Fibroblast of pulmonary artery (primary cell): ENCODE measurements at places on chromosomes 13 and 19.

GRCh38 chr19:7159105-7159933 is 89.8 kb downstream of the ZNF557 start:
- peak; percentile 91 for DNase-seq

GRCh38 chr13:20573186-20573585 is 6.2 kb downstream of the IFT88 start:
- DNase-seq = no peak

GRCh38 chr13:27659145-27659865 is 37.6 kb downstream of the POLR1D start:
- DNase-seq = peak; percentile 33

GRCh38 chr19:42281146-42281826 is 12.2 kb downstream of the CIC start:
- DNase-seq = peak; percentile 61

- DNase-seq = no peak
Measured at GRCh38 chr13:69935043-69935442, 172.6 kb upstream of the ATXN8OS start.

DNA sequence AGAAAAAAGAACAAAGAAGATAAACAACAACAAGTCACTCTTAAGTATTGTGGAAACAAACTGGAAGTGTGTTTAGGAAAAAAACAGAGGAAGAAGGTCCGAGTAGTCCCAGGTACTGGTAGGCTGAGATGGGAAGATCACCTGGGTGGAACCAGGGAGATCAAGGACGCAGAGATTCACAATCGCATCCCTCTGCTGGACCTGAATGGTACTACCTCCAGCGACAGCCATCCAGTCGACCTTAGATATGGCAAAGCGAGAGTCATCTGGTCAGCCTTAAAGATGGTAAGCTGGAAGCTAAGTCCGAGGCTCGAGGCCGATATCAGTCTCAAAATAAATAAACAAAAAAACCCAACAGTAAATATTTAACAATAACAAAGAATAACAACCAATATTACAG is 44.9 kb upstream of the ZNF91 start:
- DNase-seq = no peak

GRCh38 chr19:5578097-5578846 is 10.5 kb upstream of the TINCR start:
- peak; percentile 55 for DNase-seq

- DNase-seq = no peak
Measured at GRCh38 chr13:89136678-89137077, 1465.5 kb downstream of the SLITRK5 start.

GRCh38 chr13:80374444-80374843 is 33.5 kb upstream of the SPRY2 start:
- DNase-seq = no peak

DNA sequence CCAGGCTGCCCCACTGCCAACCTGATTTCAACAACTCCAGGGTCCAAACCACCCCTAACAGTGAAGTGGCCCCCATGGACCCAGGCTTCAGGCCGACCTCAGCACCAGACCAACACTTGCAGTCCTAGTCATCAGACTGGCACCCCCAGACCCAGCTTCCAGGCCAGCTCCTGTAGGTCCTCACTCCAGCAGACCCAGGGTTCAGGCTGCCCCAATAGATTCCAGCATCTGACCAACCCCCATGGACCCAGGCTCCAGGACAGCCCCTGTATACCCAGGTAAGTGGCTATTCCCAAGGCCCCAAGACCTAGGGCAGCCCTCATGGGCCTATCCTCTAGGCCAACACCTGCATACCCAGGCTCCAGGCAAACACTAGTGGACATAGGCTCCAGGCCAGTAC is 193.8 kb upstream of the OBI1 start:
- no peak for DNase-seq

GRCh38 chr19:9729162-9729561 is 39.4 kb downstream of the ZNF846 start:
- DNase-seq = no peak

DNA sequence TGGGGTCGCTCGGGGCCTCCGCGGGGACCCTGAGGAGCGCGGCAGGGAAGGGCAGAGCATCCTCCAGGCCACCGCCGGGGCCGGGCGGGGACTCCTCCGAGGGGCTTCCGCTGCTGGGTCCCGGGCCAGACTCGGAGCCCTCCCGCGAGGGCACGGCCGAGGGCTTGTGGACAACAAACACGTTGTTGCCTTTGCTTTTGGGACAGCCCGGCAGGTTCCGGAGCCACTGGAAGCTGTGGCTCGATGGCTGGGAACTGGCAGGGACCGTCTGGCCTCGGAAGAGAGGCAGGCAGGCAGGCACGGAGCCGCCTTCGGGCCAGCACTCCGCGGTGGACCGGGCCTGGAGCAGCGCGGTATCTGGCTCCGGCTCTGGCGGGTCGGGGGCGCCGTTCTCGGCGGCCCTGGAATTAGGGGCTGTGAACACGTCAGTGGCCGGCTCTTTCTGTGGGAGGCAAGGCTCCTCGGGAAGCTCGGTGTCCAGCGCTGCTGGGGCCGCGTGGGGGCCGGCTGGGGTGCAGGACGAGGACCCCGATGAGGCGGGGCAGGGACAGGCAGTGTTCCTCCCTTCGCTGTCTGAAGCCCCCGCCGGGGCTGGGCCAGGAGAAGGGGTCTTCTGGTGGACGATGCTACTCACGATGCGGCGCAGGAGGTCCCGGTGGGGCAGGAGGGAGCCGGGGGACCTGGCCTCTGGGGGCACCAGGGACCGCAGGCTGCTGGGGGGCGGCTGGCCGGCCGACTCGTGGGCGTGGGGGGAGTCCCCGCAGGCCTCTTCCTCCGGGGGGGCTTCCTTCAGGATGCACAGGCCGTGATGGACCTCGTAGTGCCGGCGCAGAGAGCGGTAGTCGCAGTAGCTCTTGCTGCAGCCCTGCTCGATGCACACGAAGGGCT is 27.6 kb downstream of the ZNF541 start:
- DNase-seq = no peak

DNA sequence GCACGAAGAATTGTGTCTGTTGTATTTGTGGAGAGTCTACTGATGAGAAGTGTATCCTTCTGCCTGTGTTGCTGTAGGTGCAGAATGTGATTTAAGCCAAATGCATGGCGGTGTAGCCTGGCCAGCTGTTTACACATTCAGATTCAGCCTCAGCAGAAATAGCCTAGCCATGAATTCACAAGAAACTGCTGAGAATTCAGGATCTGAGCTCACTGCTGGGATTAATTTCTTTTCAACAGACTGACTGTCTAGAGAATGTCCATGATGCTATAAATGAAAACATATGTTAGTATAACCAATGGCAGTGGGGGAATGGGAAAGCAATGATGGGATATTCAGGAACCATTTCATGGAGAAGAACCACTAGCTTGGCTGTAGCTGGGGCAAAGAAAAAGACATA is 77.4 kb upstream of the RNF113B start:
- no peak for DNase-seq

DNA sequence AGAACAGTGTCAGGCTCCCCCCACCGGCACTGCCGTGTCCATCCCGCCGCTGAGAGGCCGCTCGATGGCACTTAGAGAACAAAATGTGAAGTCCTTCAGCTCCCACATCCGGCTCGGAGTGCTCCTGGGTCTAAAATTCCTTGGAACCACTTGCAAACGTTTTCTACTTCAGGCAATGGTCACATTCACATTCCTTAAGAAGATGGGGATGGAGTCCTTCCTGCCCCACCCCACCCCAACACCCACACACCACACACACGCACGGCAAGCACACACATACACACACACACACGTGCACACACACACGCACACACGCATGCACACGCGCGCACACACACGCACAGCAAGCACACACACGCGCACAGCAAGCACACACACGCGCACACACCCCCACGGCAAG is 83.4 kb downstream of the SOX1 start:
- DNase-seq = no peak

DNA sequence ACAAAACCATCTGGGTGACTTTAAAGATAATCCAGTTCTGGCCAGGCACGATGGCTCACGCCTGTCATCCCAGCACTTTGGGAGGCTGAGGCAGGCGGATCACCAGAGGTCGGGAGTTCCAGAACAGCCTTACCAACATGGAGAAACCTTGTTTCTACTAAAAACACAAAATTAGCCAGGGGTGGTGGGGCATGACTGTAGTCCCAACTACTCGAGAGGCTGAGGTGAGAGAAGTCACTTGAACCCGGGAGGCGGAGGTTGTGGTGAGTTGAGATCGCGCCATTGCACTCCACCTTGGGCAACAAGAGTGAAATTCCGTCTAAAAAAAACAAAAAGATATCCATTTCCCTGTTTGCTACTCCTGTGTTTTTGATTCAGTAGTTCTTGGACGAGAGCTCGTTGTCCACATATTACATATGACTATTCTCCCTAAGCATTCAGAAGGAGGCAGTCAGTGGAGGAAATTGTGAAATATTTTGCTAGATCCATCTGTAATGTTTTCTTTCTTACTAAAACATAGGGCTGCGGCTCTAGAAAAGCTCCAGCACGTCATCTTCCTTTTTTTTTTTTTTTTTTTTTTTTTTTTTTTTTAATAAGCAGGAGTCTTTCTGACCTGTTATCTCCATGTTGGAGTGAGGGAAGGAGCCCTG is 33.6 kb downstream of the ZNF701 start:
- peak; percentile 59 for DNase-seq

DNA sequence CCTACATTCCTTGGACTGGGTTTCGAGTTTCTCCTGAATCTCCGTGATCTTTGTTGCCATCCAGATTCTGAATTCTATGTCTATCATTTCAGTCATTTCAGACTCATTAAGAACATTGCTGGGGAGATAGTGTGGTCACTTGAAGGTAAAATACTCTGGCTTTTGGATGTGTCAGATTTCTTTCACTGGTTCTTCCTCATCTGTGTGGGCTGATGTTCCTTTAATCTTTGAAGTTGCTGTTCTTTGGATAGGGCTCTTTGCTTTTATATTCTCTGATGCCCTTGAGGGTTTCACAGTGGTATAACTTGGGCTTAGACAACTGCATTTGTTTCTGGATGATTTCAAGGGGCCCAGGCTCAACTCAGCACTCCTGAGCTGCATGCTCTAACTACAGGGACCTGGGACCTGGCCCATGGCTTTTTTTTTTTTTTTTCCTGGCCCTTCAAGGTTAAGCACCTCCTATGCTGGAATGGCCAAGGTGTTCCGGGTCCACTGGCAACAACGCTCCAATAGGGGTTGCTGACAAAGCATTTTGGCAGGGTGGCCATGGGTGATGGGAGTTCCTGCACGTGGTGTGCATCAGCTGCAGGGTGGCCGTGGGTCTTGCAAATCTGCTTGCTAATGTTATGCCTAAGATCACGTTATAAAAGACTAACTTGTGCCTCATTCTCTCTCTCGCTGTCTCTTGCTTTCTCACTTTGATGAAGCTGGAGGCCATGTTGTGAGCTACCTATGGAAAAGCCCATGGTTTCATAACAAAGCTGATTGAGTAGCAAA is 5.9 kb upstream of the SIGLEC7 start:
- no peak for DNase-seq

DNA sequence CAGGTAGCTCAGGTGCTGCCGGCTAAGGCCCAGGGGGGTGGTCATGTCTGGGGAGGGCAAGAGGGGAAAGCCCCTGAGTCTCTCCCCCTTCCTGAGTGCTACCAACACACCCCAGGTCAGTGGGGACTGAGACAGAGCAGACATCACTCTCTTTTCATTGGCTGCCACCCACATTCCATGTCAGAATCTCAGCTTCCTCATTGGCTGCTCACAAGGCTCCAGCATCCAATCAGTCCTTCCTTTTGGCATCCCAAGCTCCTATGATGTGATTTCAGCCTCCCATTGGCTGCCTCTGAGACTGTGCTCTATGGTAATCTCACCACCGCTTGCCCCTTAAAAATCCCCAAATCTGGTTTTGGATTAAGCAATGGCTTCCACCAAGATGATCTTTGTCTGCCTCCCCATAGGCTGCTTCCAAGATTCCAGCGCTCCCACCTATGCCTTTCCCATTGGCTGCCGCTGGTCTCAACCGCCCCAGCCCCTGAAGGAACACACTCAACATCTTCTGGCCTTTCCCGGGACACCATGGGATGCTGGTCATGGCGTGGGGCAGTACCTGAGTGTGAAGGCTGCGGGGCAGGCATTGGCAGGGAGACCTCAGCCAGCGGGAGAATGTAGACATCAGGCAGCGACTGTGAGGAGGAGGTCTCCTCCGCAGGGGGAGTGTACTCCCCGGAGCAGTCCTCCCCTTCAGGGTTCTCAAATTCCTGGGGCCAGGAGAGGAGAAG is 2.0 kb downstream of the LMTK3 start:
- peak; percentile 22 for DNase-seq

DNA sequence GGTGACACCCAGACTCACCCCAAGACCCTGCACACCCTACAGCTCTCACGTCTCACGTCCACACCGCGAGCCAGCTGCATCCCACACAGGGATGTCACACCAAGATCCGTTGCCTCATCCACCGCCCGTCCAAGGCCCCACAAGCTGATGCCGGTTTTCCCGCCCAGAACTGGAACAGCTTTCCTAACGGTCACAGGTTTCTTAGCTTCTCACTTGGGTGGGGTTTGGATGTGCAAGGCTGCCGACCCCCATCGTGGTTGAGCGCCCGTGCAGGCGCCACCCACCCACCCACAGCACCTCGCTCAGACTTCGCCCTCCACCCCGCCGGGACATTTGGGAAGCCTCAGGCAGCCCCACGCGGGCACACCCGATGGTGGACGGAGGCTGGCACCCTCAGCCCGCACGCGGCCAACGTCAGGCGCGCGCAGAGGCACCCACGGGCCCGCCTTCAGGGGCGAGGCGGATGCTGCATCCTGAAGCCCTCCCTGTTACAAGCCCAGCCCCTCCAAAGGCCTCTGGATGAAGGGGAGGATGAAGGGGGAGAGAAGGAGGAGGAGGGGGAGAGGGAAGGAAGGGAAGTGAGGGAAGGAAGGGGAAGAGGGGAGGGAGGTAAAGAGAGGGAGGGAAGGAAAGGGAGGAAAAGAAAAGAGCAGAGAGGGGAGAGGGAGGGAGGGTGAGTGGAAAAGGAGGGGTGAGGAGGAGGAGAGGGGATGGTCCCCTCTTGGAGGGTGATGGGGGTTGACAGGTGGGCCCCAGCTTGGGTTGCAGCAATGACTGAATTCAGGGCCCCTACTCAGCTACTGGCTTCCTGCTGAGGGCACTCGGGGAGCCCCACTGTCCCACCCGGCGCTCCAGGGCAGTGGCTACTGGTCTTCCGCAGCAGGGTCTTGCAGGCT is 12.8 kb downstream of the ONECUT3 start:
- no peak for DNase-seq

DNA sequence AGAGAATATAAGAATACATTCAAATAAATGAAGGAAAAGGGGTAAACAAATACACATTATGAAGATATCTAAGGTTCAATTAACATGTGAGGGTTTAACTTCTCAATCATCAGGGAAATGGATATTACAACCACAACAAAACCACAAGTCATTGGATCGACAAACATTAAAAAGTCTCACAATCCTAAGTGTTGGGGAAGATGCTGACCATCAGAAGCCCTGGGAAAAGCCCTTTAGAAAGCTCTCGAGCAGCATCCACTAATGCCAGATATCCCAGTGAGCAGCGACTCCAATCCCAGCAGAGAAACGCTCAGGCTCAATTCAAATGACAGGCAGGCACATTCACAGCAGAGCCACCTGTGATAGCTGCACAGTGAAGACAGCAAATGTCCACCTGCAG is 3.1 kb downstream of the TPRX1 start:
- no peak for DNase-seq

GRCh38 chr19:10390652-10391286 is 10.4 kb upstream of the TYK2 start:
- DNase-seq = peak; percentile 81
